Bone marrow (tissue), 2 donors: ENCODE measurements at places on chromosomes 12 and 14.

DNA sequence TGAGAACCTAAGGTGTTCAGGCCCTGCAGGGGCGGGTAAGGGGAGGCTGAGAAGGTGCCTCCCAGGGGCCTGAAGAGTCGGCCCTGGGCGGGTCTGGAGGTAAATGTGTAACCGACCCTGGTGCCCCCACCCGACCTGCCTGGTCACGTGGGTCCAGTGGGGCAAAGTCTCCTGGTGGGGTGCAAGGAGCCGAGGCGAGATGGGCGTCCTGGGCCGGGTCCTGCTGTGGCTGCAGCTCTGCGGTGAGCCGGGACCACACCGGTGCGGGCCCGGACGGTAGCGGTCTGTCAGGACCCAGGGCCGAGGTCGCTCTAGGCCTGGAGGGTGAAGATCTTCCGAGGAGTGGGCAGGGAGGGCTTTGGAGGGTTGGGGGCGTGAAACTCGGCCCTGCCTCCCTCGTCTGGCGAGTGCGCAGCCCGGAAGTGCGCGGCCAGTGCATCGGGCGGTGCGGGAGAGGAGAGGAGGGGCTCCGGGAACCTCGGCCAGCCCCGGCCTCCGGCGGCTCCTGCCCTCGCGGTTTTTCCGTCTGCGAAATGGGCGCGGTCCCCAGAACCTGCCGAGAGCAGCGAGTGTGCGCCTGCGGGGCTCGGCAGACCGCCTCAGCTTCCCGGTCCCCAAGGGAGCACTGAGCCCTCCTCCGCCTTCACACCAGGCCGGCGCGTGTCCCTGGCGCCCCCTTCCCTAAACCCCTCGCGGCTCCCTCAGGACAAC, at the start of gene AMN:
Gene AMN, plus strand, starts transcription at position 174 of the 711 bp plus-strand sequence. Its CDS starts 26 bp downstream, at position 200.
- DNase-seq: no peak

DNA sequence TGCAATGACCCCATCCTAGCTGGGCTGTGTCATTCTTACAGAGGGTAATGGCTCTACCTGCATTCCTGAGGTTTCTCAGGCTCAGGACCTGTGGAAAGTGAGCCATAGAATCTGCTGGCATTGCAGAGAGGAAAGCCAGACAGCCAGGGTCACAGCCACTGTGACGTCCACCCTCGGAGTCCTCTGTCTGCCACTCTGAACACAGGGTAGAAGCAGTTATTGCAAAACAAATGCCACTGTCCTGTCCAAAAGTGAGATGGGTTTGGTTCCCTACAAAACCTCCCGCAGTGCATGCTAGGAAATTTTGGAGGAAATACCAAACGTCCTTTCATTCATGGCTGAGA, 37.8 kb downstream of the TNFAIP2 start:
- DNase-seq: no peak

DNA sequence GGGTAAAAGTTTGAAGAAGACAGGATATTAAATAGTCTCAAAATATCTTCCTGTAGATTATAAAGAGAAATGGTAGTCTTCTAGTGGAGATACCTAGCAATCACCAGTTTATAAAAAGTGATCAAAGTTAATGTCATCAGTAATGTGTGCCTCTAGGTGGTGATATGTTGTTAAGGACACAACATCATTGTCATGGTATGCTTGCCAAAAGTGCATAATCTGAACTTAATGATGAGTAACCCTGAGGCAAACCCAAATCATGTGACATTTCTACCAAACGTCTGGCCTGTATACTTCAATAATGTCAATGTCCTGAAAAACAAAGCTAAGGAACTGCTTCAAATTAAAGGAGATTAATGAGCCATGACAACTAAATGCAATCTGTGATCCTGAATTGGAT, 214.7 kb downstream of the PHLDA1 start:
- no peak for DNase-seq

DNA sequence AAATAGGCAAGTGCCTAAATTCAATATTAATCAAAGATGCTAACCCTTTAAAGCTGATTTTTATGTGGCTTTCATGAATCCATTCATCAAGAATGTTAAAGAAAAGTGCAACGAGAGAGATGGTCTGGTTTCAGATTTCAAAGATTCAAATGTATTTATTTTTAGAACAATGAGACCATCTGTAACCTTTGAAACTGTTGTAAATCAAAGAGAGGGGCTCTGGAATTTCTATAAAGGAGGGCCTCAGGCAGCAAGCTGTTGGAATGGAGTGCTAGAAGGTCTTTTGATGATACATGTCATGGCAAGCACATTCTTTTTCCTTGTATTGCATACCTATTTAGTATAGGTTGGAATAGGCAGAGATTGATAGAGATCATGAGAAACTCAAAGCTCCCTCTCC, 433.0 kb downstream of the LRIG3 start:
- DNase-seq: no peak

DNA sequence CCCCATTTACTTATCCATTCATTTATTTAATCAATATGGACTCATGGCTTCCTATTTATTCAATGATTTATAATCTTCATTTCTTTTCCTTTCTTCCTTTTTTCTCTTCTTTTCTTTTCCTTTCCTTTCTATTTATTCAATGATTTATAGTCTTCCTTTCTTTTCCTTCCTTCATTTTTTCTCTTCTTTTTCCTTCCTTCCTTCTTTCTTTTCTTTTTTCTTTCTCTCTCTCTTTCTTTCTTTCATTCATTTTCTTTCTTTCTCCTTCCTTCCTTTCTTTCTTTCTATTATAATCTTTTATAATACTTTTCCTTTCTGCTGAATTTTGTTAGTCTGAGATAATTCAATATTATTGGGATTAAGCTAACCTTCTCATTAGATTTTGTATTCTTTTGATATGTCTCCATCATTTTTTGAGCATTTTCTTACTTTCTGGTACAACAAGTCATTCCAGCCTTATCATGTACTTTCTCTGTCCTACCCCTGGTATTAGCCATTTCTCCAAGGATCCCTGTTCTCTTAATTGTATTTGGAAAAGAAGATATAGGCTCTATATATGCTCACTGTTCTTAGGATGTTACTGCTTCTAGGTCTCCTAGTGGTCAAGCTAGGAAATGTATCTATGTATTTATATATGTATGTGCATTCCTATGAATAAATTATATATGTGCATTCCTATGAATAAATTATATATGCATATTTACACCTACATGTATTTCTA, 12.1 kb downstream of the LACRT start:
- no peak for DNase-seq

DNA sequence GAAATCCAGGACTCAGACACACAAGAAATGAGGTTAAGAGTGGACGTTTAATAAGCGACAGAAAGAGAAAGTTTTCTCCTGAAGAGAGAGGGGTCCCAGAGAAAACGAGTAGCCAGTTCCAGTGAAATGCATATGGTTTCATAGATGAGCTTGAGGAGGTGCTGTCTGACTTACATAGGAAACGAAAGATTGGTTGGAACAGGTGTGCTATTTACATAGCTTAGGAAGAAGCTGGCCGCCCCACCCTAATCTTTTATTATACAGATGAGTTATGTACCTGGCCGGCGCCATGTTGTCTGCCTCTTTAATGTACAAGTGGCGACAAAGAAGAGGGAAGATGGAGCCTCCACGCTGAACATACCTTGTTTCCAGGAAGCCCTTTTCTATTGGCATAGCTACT, 223.0 kb downstream of the SLC6A15 start:
- no peak for DNase-seq

- no peak for DNase-seq
Observed at GRCh38 chr12:729221-729620, 23.2 kb upstream of the WNK1 start.

- DNase-seq: no peak
Observed at GRCh38 chr12:126424696-126425095, 1359.5 kb downstream of the AACS start.
